ENCODE measurements at places on chromosomes 3 and 15.

- DNase-seq: no peak
These were observed 84.1 kb downstream of the AGBL1 start for GRCh38 chr15:86163816-86164215.

DNA sequence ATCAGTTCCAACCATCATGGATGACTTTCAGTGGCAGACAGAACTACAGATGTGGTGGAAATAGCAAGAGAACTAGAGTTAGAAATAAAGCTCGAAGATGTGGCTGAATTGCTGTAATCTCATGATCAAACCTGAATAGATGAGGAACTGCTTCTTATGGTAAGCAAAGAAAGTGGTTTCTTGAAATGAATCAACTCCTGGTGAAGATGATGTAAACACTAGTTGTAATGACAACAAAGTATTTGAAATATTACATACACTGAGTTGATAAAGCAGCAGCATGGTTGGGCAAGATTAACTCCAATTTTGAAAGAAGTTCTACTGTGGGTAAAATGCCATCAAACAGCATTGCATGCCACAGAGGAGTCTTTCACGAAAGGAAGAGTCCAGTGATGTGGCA lies 131.7 kb upstream of the FAM3D start:
- DNase-seq: no peak

GRCh38 chr3:198109883-198110282 lies 149.9 kb downstream of the LMLN start:
- DNase-seq: no peak

DNA sequence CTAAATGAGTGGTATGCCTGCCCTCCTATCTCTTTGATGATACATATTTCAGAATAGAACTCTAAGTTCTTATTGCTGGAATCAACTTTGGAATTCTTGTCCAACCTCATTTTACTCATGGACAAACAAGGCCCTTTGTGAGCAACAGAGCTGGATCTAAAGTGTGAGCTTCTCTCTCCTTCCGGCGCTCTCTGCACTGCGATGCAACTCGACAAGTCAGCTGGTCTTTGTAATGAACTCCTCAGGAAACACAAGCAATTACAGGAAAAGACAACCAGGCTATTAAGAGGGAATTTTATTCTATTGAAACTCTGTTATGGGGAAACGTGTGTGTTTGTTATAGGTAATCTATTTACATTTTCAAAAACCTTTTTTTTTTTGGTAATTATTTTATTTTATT lies 20.3 kb upstream of the NRROS start:
- DNase-seq: no peak

DNA sequence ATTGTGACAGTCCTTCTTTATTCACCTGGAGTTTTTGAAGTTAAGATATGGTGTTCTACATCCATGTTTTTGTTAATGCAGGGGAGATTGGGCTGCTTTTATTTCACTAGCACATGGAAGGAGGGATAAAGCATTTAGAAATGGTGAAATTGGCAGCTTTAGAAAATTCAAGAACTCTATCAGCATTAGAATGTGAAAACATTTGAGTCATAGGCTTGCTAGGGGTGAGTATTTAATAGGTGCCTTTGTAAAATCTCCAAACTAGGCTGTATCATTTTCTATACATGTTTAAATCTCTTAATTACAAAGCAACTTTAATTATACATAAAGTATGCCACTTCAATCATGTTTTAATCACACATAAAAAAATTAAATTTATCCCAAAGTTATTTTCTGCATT lies 12.9 kb downstream of the NLGN1 start:
- no peak for DNase-seq

DNA sequence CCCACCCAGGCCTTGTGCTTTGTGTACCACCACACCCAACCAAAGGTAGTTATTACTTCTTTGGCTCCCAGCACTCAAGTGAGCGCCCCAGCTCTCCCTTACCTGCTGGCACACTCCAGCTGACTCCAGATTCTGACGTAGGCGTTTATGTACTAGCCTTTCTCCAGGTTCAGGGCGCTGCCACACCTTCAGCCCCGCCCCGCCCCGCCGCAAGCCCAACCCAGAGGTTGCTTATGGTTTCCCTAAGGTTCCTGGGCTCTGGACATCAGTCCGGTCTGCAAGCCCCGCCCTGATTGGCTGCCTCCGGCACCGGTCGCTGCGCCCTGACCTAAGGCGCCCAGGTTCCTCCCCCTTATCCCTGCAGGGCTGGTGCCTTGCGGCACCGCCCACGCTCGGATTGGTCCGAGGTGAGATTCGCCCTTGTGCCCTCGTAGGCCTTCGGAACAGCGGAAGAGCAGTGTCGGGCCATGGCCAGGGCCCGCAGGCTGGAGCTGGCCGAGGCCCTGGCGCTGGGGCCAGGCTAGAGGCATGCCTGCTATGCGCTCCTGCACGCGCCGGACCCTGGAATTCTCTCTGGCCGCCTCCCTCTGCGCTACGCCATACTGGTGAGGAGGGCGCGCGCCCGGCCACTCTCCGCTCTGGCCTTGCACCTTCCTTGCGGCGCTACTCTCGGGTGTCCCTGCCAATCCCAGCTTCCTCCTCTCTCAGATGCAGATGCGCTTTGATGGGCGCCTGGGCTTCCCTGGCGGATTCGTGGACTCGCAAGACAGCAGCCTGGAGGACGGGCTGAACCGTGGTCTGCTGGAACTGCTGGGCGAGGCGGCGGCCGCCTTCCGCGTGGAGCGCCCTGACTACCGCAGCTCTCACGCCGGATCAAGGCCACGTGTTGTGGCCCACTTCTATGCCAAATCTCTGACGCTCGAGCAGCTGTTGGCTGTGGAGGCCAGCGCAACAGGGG lies 19.8 kb upstream of the NUDT16 start:
- DNase-seq: peak; percentile 29

DNA sequence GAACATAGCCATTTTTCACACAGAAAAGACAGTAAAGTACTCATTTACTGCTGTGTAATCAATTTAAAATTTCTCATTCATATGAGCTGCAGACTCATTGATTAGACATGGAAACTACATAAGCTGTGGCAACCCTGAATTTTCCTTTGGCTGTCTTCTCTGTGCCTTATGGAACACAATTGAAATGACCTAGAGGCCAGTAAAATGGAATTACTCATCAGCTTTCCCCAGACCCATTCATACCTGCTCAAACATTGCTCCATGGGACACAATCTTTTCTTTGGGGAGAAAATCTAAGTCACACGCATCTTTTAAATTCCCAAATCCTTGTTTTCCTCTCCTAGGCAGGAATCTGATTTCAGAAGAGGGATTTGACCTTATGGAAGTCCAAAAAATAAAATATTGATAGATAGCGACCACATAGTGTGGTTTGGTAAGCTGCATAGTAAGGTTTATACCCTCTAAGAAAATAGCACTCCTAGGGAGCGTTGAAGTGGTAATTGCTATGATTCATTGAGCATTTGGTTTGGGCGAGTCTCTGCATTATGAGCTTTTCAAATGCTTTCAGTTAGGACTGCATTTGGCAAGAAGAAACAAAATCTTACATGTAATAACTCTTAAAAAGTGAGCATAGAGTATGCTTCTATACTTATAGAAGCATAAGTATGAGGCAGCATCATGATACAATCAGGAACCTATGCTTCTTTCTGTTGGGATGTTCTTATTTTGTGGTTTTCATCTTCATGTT lies 243.4 kb upstream of the GADL1 start:
- DNase-seq: no peak
